ENCODE measurements at places on chromosomes 6 and 20.

GRCh38 chr6:5869261-5869660, 137.5 kb downstream of the NRN1 start:
- no peak for DNase-seq

GRCh38 chr6:2557181-2557720, 193.5 kb downstream of the MYLK4 start:
- DNase-seq = no peak

DNA sequence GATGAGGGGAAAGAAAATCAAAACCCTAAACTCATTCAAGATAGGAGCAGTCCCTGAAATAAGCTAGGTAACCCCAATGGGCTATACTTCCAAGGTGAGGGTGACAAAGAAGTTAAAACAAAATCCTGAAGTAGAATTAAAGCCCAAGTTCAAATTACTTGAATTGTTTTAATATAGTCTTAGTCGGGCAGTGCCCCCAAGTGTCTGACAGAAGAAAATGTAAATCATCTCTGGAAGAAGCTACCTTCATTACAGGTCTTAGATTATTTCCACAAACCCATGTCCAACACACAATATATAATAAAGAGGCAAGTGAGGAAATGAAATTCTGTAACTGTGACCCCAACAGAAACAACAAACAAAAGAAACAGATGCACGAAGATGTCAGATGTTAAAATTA, 36.8 kb upstream of the L3MBTL3 start:
- no peak for DNase-seq

GRCh38 chr6:130396722-130397121, 30.9 kb downstream of the TMEM200A start:
- no peak for DNase-seq
